ENCODE measurements at places on chromosomes 7 and 10.

- DNase-seq: no peak
Observed at GRCh38 chr7:134727711-134728110, 51.7 kb upstream of the CALD1 start.

- DNase-seq: no peak
Observed at GRCh38 chr7:99001482-99002147, 123.3 kb downstream of the TRRAP start.

GRCh38 chr10:124650820-124651401 is 93.3 kb downstream of the FAM53B start:
- DNase-seq: peak; percentile 78

- DNase-seq: no peak
Observed at GRCh38 chr7:111789870-111790269, 227.6 kb upstream of the IMMP2L start.

DNA sequence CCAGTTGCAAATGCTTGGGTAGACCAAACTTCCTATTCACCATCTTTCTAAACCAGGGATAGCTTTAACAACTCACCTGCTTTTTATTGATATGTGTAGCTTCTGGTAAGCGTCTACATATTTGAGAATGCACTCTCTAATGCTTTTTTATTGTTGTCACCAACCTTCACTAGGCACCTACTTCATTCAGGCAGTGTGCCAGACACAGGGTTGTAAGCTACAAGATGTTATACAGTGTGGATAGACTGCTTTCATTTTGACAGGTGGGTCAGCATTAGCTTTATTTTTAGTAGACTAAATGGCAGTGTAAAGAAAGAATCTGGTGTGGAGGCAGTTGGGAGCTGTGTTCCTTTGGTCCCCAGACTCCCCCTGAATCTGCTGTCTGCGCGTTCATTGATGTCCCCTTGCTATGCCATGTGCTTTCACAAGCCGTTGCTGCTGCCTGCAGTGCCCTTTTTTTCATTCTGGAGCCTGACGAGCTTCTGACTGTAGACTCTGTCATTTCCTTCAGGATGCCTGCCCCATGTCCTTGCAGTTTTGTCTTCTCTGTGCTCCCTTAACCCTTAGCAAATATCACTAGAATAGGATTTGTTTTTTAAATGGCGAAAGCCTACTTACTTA is 32.1 kb downstream of the NRF1 start:
- DNase-seq: no peak

DNA sequence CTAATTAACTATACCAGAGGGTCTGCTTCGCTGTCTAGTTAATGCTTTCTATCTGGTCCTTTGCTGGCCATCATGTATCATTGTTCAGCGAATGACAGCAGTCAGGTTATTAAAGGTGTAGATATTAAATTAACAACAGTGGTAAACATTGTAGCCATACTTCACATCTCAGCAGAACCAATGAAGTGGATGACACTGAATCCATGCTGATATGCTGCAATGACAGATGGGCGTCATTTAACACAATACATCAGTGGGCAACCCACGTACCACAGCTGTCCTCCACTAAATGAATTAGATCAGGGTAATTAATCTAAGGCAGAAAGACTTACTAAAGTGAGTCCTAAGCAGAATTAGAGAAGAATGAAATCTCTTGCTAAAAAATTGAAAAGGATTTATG is 767.2 kb downstream of the NXPH1 start:
- no peak for DNase-seq

DNA sequence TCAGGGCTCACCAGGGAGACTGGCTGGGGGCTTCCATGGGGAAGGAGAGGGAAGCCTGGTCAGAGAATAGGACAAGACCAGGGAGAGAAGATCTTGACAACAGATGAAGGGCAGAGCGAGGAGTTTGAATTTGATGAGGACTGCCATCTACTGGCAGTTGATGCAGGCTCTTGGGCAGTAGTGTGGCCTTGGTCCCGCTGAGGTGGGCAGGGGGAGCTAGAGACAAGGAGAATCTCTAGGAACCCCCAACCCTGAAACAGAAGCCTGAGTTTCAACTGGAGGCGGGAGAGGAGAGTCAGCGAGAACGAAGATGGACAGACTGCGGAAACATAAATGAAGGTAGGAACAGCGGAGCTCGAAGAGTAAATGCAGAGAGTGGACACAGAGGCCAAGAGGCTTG is 81.0 kb downstream of the PPP1R3C start:
- no peak for DNase-seq

DNA sequence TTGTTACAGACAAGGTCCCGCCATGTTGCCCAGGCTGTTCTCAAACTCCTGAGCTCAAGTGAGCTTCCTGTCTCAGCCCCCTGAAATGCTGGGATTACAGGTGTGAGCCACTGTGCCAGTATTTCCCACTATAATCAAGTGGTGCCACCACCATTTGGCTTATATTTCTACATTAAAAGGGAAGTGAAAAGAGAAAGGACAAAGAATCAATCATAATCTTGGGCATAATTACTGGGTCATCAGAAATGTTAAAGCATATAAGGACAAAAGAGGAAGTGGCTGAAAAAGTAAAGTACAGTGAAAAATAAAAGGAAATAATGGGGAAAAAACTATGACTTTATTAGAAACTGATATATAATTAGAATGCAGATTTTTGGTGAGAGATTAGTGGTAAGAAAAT is 25.7 kb upstream of the ENTPD1 start:
- no peak for DNase-seq

DNA sequence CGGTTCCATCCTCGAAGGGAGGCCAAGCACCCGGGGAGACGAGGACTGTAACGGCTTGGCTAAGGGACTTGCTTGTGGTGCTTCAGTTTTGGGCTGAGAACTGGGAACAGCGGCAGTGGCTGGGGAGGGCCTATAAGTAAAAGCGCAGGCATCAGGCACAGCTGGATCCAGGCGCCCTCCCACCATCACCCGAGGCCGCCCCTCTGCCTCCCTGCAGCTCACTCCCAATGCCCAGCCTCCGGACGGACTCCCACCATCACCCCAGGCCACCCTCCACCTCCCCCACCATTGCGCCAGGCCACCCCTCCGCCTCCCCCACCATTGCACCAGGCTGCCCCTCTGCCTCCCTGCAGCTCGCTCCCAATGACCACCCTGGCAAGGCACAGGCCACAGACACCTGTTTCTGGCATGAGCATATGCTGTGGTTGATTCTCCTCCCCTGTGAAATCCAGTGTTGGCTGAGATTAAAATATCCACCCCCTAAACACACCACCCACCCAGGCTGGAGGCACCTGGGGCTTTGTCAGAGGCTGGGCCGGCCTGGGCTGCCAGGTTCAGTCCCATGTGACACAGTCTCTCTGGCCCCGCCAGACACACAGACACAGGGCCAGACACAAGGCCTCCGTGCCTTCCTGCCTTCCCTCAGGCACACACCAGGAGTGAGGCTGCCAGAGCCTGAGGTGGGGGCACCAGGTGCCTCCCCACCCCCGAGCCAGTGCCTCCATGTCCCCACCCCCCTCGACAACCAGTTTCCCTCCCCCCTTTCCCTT is 16.7 kb downstream of the MICALL2 start:
- no peak for DNase-seq

DNA sequence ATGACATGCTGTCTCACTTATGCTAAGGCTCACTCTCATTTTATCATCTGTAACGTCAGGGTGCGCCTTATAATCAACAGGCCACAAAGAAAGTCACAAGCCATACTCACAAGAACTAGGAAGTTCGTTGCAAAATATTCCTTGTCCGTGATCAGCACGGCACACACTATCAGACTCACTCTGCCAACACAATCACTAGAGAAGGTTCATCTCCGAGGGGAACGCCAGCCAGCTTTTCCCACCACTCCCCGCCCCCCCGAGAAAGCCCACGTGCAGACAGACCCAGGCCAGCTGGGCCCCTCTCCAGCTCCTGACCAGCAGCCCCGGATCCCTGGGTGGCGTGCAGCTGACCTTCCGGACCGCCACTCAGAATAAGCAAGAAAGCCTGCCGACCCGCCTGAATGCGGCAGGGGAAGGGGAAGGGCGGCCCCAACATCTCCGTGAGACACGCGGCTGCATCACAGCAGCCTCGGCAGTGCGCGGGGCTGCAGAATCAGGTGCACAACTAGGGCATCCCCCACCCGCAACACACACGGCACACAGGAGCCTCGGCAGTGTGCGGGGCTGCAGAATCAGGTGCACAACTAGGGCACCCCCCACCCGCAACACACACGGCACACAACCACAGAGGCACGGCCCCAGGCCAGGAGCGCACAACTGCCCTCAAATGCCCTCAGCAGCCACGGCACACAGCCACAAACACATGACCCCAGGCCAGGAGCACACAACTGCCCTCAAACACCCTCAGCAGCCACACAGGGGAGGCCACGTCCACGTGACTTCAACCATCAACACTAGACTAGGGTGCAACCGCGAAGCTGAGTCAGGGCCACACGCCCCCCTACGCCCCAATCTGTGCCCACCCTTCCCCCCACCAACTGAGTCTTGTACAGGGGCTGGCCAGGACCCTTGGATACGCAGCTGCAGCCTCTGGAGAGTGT is 2.5 kb upstream of the GPR146 start:
- no peak for DNase-seq

DNA sequence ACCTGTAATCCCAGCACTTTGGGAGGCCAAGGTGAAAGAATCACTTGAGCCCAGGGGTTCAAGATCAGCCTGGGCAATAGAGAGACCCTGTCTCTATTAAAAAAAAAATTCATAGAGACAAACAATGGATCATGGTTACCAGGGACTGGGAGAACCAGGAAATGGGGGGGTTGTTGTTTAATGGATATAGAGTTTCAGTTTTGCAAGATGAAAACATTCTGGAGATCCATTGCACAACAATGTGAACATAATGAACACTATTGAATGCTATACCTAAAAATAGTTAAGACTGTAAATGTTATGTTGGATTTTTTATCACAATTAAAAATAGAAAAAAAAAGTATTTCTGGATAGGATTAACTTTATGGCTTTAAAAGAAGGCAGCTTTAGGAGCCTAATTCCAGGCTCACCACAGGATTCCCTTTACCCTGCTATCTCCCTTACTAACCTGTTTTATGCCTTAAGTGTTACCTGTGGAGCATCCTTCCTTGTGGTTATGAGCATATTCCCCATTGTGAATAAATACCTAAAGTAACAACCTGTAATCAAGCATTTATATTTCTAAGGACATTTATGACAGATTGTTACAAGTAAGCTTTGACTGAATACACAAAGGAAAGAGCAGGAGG is 45.1 kb upstream of the SGCE start:
- DNase-seq: no peak

DNA sequence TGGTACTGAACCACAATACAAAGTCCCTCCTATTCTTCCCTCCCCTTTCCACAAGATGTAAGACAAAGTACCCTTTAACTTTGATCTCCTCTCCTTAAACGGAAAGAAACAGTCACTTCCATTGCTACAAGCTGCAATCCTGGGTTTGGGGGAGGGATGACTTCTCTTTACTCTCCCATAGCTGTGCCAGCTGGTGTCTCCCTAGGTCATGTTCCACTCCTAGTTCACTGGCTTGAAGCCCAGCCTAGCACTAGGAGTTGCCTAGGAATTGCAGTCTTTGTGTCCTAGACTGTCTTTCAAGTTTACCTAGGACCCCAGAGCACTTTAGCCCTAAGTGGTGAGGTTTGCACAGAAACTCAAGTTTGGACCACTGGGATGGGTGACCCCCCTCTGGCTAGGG is 311.1 kb downstream of the HPSE2 start:
- DNase-seq: no peak

GRCh38 chr10:74814797-74815196 is 11.6 kb upstream of the KAT6B start:
- DNase-seq: no peak

GRCh38 chr7:108001764-108002725 is 916 bp downstream of the LAMB1 start:
- DNase-seq: no peak

Data from hematopoietic multipotent progenitor cell (in vitro differentiated cells).